ENCODE measurements at places on chromosomes 3 and 15.
A peak's percentile ranks its signal among the peaks of the same experiment; 100 is the strongest.

GRCh38 chr15:42157981-42158765 is 1.7 kb upstream of the PLA2G4F start:
- DNase-seq, result peak; percentile 53

- no peak for DNase-seq
Measured at GRCh38 chr3:34687671-34688070, 889.2 kb downstream of the PDCD6IP start.

DNA sequence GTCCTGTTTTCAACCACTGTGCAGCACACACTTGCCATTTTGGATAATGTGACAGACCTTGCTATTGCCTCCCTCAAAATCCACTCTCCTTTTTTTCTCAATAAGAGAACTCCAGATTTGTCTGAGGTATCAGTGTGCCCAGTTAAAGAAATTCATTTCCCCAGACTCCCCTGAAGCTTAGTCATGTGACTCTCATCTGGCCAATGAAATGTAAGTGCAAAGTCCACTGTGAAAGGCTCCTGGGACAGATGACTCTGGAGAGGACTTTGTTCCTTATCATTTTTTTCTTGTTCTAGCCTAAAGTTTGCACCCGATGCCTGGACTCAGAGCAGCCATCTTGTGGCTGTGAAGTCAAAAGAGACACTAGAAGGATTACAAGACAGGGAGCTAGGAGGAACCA is 268.6 kb upstream of the LRTM1 start:
- no peak for DNase-seq

DNA sequence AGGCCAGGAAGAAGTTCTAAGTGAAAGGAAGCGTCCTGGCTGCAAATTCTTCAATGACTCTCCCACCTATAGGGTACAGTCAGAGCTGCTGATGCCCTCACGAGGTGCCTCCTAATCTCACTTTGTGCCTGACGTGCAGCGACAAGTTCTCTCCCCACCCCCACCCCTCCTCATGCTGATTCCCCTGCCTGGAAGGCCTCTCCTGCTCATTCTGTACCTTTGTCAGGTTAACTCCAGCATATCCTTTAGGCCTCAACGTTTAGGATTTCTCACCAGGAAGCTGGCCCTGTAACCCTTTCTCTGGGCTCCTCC is 25.0 kb downstream of the SLC12A8 start:
- no peak for DNase-seq

DNA sequence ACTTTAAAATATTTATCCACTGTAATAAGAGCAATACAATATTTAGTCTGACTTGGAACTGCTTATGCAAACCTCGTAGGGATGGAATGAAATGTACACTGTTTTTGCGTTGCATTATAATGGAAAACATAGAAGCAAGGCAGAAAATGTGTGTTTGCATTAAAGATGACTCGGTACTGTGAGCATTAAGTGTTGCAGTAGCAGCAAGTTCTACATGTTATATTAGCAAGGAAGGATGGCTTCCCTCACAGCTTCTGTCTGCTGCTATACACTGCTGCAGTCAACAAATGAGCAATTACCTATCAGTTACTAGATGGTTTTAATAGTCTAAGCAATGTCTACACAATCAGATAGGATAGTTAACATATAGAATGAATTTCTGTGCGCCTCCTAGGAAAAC is 75.4 kb downstream of the CDIN1 start:
- no peak for DNase-seq

GRCh38 chr15:85530079-85530478 is 149.7 kb downstream of the AKAP13 start:
- DNase-seq, result no peak

- DNase-seq, result peak; percentile 24
Measured at GRCh38 chr3:108127301-108127988, 36.6 kb upstream of the CD47 start.

- DNase-seq, result no peak
Measured at GRCh38 chr3:163504974-163505373, 1573.3 kb downstream of the SI start.

DNA sequence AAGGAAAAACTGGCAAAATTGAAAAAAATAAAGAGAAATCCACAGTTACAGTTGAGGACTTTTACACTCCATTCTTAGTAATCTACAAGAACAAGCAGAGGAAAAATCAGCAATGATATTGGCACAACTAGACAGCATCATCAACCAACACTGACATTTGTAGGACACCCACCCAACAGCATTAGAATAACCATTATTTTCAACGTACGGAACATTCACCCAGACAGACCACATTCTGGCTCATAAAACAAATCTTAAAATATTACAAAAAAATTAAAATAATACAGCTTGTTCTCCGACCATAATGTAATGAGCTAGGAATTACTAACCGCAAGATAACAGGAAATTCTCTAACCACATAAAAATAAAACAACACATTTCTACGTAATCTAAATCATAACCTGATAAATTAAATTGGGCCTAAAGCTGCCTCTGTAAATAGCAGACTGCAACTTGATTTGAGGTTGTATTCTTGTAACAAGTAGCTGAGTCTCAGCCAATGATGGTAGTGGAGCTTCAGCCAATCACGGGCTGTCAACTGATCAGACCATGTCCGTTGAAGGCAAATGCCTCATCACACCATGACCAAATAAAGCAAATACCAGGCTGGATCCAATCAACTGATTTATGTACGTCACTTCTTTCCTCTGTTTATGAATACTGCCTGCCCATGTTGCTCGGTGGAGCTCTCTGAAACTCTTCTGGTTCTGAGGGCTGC is 9.2 kb downstream of the PLSCR4 start:
- peak; percentile 86 for DNase-seq

DNA sequence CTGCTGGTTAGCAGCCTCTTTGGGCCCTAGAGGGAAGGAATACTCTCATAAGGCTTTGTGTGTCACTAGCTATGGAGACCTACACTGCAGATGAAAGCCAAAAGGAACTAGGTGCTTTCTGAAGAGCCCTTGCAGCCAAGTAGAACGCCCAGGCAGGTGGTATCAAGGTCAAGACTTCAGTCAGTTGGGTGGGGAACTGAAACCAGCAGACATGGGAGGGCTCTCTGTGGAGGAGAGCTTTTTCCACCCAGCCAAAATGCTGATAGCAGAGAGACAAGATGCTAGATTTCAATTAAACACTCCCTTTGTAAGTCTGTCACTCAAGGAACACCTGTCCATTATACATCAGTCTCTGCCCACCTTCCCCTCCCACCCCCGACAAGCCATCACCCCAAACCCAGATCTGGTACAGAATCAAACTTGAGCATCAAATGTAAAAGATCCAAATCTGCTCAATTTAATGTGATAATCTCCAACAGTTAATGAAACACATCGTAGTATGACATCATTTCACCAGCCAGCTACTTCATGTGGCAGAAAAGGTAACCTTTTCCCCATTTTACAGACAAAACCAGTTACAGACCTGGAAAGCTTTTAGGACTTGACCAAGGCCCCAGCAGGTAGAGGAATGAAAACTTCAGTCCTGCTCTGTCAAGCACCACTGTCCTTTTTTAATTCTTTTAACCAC is 14.6 kb downstream of the MRPS25 start:
- no peak for DNase-seq

GRCh38 chr3:124938896-124939295 is 4.3 kb upstream of the MUC13 start:
- no peak for DNase-seq

DNA sequence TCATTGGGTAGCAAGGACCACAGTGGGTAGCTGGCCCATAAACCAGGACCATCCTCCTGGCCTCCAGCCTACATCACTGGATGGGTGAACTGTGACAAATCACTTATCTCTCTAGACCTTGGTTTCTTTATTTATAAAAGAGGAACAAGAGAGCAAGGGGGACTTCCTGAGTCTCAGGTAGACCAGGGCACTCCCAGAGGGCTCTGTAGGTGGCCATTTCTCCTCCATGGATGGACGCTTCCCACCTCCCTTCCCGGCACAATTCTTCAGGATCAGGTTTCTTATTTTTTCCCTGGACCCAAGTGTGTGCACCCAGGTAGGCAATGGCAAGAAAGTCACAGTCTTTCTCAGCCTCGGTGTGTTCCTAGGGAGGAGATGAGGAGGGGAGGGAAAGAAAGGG is 41.4 kb upstream of the SPATA12 start:
- no peak for DNase-seq

- no peak for DNase-seq
Measured at GRCh38 chr3:43079536-43080332, 26.1 kb downstream of the POMGNT2 start.

DNA sequence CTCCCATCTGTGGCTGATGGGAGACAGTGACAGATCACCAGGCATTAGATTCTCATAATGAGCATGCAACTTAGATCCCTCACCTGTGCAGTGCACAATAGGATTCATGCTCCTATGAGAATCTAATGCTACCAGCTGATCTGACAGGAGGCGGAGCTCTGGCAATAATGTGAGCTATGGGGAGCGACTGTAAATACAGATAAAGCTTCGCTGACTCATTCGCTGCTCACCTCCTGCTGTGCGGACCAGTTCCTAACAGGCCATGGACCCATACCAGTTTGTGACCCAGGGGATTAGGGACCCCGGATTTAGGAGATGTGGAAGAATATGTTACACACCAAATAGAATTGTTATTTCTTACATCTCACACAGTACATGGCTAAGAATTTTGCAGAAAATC is 6.7 kb downstream of the ARGFX start:
- peak; percentile 10 for DNase-seq

- peak; percentile 40 for DNase-seq
Measured at GRCh38 chr15:37921527-37922385, 12.7 kb upstream of the TMCO5A start.

DNA sequence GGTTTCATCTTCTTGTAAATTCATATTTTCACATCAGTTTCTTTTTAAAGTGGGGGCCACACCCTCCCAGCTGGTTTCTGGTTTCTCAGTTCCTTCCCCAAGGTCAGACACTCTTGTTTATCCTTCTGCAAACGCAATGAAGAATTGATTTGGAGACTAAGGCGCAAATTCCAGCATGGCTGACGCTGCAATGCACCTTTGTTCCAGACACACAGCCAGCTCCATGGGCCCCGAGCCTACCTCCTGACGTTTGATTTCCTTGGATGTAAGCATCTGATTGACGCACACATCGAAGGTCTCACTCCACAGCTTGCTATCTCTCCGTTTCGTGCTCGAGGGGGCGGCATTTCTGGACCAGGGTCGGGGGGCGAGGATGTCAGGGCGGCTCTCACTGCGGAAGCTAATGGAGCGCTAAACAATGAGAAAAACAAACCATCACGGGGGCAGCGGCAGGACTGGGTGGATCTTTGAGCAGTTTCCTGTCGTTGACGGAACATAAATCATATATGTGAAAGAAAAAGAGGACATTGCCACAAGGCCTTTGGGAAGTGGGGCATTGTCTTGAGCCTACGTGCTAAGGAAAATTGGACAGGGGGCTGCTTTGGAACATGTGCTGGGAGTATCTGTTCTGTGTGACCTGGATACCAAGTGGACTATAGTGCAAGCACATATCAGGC is 46.9 kb downstream of the ARHGEF3 start:
- peak; percentile 76 for DNase-seq

GRCh38 chr3:94735354-94735753 is 672.5 kb downstream of the NSUN3 start:
- DNase-seq, result no peak

GRCh38 chr3:111652492-111653180 is 57.5 kb upstream of the ZBED2 start:
- DNase-seq, result no peak

GRCh38 chr3:67291287-67292252 is 293.5 kb downstream of the KBTBD8 start:
- no peak for DNase-seq

Measured in dermis blood vessel endothelial cell (primary cell).